Suppressor macrophage treated with lipopolysaccharide for 4 hours (primary cell): ENCODE measurements at places on chromosomes 3 and 15.
A peak's percentile ranks its signal among the peaks of the same experiment; 100 is the strongest.

DNA sequence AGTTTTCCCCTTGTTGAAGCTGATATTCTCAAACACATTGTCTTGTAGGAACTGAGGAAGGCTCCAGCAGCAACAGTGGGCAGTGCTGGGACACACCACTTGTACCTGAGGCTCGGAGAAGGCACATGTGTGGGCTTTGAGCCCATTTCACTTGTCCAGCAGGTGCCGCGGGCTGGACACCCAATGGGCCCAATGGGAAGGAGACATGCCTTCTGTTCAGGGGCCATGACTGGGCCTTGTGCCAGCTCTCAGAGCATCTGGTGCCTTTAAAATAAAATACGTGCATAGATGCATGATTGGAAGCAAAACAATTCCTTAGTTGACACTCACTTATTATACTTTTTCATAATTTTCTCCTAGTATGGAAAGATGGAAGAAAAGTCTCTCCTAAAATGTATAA lies 334.2 kb downstream of the KLF13 start:
- no peak for DNase-seq

- DNase-seq = no peak
Measured at GRCh38 chr15:57290187-57290586, 86.1 kb upstream of the CGNL1 start.

DNA sequence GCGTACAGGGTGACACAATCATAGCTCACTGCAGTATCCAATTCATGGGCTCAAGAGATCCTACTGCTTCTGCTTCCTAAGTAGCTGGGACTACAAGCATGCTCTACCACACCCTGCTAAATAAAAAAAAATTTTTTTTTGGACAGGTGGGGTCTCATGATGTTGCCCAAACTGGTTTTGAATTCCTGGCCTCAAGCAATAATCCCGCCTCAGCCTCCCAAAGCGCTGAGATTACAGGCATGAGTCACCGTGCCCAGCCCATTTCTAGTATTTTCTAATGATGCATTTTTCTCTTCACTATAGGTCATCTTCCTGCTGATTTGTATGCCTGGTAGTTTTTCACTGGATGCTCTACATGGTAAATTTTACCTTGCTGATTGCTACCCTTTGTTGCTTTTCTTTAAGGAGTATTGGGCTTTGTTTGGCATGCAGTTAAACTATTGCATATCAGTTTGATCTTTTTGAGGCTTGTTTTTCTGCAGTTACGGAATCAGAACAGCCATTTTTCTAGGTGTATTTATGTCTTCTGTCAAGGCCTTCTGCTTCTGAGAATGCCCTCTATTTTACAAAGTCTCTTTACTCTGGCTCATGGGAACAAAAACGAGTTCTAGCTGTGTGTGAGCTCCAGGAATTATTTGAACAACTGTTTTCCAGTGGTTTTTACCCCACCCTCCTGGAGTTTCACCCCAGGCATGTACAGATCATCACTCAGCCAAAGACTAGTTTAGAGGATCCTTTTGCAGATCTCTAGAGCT lies 14.2 kb upstream of the NPTN start:
- no peak for DNase-seq

DNA sequence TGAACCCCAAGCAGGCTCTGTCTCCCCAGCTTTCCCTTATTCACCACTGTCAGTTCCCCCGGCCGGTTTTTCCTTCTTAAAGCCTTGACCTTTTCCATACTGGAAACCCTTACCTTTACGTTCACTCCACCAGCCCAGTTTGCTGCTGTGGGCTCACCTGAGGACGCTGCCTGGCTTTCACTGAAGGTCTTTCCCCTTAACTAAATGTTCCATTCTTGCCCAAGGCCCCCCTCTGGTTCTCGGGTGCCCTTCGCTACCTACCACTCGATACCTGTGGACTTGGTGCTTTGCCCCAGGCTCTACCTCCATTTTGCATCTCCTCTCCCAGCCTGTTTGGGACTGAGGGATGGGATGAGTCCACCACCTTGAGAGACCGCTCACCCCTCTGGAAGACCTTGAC lies 851 bp downstream of the AP2M1 start:
- DNase-seq = no peak

DNA sequence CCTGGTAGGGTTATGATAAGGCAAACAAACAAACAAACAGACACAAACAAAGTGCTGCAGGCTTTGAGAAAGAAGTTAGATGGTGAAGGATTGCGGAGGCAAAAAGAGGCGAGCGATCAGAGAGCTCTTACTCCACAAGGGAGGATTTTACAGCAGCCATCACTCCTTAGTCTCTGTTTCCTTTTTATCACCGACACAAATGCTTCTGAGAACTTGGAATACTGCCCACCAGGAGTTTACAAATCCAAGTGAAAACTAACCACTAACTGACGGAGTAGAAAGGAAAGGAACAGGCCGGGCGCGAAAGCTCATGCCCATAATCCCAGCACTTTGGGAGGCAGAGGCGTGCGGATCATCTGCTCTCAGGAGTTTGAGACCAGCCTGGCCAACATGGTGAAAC lies 35.6 kb upstream of the GPR160 start:
- no peak for DNase-seq

GRCh38 chr3:3053974-3054373 lies 56.2 kb downstream of the IL5RA start:
- DNase-seq = no peak

- no peak for DNase-seq
Measured at GRCh38 chr15:52746162-52746757, 43.9 kb downstream of the ONECUT1 start.

DNA sequence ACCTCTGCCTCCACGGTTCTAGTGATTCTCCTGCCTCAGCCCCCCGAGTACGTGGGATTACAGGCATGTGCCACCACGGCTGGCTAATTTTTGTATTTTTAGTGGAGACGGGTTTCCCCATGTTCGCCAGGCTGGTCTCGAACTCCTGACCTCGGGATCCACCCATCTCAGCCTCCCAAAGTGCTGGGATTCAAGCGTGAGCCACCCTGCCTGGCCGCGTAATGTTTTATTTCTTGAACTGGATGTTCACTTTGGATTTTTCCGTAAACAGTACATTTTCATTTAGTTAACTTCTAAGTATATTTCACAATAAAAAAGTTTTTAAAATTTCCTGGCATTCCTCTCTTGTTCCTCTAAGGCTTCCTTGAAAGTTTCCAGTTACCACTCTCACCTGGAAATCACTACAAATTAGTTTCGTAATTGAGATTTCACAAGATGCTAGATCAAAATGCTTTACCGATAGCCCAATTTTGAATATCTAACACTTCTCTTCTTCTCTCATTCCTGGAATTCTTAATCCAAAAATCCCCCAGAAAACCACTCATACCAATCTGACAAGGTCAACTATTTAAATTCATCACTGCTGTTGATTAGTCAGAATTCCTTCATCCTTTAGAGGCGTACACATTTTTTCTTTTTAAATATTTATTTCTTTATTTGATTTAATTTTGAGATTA lies 44.7 kb upstream of the INO80 start:
- DNase-seq = peak; percentile 23
